Stimulated activated CD4-positive, alpha-beta T cell treated with anti-CD3 and anti-CD28 coated beads, Interleukin-1b, Interleukin-23, amount 100 ng/mL, for 1 hour (primary cell): ENCODE measurements at places on chromosomes 7 and 10.

GRCh38 chr7:35722054-35722849 is 27.3 kb upstream of the HERPUD2 start:
- DNase-seq: no peak

DNA sequence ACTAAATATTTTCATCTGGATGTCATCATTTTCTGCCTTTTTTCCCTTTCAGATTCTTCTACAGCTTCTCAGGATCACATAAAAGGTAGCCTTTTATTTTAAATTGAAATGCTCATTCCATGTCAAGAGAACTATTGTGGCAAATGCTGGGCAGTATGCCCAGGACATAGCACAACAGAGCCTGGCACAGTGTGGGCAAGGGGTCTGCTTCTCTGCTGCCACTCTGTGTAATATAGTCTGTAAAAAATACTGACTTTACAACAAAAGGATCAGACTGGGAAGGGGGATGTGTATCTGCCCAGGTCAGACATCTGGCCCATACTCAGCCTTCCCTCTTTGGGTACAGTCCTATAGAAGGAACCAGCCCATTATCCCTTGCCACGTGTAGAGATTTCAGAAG is 62.7 kb downstream of the CUZD1 start:
- no peak for DNase-seq

DNA sequence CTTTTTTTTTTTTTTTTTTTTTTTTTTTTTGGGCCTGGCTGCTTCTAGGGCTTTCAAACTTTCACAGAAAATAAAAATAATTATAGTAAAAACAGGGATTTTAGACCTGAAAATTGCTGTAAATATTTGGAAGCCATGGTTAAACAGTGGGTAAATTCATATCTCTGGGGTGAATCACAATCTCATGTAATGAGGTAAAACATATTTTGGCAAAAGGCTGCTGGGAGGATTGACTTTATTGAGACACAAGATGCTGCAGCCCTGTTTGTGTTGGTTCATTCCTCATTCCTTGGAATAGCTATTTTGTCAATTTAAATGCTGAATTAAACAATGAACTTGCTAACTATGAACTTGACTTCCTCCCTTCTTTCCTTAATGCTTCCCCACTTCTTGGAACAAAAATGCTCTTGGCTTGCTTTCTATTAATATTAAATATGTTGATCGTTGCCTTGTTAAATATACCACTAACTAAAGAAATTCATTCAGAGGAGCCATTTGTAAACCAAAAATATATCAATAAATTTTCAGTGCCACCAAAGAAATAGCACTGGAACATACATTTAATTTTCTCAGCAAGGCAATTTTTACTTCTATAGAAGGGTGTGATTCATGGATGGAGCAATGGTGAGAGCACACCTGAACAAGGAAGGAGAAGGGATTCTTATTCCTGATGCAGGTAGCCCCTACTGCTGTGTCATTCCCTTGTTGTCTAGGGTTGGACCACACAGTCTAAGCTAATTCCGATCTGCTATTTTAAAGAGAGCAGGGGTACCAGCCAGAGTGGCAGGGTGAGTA is 24.6 kb downstream of the AGK start:
- no peak for DNase-seq

DNA sequence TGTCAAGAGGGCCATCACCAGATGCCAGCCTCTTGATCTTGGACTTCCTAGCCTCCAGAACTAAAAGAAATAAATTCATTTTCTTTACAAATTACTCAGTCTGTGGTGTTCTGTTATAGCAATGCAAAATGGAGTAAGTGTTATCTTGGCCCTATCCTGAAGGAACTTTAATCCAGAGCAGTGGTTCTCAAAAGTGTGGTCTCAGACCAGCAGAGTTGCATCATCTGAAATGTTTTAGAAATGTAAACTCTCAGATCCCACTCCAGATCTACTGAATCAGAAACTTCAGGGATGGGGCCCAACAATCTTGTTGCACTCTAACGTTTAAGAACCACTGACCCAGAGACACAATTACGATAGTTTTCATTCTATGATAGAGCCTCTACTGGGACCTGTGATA is 3.2 kb upstream of the SUPV3L1 start:
- no peak for DNase-seq

- DNase-seq: no peak
These were observed 178.1 kb downstream of the ELFN1 start for GRCh38 chr7:1848013-1848640.

GRCh38 chr7:6306471-6306870 is 34.0 kb upstream of the CYTH3 start:
- DNase-seq: no peak

DNA sequence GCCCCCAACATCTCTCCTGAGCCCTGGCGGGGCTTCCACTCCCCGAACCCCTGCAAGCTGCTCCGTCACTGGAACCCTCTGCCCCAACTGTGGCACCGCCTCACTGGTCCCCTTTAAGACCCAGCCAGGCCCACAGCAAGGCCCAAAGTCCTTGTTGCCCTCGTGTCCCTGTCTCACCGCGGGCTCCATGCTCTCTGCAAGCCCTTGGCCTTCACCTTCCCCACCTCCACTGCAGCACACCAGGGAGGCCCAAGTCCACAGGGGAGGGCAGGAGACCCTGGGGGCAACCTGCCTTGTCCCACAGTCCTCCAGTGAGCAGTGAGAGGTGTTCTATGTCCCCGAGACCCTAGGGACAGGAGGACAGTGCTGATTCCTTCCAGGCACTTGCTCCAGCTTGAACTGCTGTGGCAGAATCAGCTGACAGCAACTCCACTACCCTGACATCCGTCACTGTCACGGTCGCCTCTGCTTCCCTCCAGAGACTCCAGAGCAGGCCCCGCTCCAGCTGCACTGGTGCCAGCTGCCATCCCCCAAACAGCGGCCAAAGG is 105.3 kb downstream of the CYTH3 start:
- DNase-seq: no peak

GRCh38 chr10:72270607-72271281 is 3.0 kb upstream of the DDIT4 start:
- no peak for DNase-seq

DNA sequence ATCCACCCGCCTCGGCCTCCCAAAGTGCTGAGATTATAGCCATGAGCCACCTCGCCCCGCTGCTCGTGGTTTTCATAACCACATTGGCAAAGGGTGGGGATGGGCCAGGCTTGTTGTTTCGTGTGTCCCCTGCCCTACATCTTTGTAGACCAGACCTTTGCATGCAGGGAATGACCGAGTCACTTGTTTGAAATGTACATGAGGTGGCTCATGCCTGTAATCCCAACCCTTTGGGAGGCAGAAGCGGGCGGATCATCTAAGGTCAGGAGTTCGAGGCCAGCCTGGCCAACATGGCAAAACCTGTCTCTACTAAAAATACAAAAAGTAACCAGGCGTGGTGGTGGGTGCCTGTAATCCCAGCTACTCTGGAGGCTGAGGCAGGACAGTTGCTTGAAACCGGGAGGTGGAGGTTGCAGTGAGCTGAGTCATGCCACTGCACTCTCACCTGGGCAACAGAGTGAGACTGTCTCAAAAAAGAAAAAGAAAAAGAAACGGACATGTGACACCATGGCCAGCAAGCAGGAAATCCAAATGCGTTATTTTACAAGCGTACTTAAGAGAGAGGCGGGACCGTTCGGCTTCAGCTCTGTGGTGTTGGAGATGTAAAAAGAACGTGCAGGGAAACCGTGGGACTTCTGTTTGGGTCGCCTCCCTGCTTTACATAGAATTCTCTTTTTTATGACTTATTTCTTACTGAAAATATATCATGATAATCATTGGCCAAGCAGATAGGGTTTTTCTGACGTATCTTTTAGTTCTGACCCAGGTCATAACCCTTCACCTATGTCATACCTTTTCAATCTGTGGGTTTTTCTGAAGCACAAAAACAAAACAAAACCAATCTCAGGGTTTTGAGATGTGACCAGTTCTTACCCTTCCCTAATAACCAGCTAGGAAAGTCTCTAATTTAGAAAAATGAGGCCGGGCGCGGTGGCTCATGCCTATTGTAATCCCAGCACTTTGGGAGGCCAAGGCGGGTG is 45.1 kb downstream of the WIPI2 start:
- DNase-seq: no peak

- no peak for DNase-seq
These were observed 3.2 kb downstream of the HHEX start for GRCh38 chr10:92692697-92693533.

GRCh38 chr10:12358863-12359564 is 9.7 kb downstream of the CAMK1D start:
- DNase-seq: no peak
